ENCODE measurements at places on chromosomes 6 and 20.

- DNase-seq, result no peak
Measured at GRCh38 chr6:75299801-75300530, 15.4 kb upstream of the TMEM30A start.

DNA sequence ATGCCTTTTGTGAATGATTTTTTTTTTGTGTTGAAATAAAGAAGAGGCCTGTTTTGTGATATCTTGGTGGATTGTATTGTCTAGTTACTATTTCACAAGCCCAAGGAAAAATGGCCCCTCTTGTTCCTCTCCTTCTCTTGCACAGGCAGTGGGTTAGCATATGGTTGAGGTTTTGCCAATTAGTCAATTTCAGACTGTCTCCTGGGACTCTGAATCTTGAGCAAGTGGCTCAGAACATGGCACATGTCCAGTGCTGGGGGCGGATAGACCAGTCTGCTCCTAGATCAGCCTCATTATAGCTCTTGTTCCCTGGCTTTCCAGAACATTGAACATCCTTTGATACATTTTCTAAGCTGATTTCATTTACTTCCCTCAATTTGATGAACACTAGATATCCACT lies 589.2 kb downstream of the PHF3 start:
- DNase-seq, result no peak

DNA sequence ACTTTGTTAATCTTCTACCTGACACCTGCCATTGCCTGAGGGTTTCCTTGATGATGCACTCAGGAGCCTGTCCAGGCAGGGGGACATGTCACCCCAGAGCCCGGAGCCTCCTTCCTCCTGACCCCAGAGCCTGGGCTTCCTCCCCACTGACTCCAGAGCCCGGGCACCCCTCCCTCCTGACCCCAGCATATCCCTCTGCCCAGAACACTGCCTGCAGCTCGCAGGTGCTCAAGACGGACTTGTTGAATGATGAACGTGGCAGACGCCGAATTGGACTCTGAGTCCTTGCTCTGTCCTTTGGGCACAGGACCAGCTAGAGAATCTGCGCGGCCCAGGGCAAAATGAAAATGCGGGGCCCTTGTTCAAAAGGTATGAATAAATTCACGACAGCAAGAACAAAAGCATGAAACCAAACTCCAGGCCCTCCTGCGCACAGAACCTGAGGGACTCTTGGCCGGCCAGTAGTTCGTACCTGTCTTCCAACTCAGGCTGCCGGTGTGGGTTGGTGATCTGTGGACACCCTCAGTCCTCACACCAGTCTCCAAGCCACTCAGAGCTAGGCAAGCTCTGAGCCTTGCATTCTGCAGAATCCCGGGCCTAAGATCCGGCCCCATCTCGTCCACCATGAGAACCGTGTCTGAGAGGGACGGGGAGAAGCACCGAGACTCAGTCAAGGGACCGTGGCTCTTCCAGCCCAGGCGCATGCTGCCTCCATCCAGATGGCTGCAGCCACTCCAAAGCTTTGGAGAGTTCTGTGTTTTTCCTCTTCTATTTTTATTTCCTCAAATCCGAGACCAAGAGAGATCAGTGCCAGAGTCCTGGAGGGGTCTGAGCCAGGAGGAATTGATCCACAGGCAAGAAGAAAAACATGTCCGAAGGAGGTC lies 104.7 kb downstream of the BMP7 start:
- no peak for DNase-seq

DNA sequence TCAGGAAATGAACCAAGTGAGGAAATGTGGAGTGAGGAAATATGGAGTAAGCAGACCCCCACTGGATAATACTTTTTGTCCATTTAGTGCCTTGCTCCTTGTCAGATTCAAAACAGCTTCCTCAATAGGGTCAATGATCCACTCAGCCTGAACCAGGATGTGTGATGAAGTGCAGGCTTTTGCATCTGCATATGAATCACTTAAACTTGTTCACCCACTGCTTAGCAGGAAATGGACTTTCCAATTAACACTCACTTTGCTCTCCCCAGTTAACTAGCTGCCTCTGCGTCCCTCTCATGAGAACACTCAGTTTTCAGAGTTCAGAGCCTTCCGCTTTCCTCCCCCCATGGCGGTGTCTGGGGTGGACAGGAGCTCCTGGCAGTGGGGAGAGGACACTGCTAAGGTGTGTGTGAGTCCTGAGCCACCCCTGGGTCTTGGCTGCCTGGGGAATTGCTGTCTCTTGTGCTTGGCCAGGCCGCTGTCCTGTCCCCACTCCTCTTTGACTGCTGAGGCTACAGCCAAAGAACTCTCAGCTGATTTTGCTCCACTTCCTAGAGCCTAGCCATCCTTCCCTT lies 621.8 kb downstream of the CDH26 start:
- DNase-seq, result no peak

- no peak for DNase-seq
Measured at GRCh38 chr6:161924516-161925116, 650.8 kb upstream of the AGPAT4 start.

DNA sequence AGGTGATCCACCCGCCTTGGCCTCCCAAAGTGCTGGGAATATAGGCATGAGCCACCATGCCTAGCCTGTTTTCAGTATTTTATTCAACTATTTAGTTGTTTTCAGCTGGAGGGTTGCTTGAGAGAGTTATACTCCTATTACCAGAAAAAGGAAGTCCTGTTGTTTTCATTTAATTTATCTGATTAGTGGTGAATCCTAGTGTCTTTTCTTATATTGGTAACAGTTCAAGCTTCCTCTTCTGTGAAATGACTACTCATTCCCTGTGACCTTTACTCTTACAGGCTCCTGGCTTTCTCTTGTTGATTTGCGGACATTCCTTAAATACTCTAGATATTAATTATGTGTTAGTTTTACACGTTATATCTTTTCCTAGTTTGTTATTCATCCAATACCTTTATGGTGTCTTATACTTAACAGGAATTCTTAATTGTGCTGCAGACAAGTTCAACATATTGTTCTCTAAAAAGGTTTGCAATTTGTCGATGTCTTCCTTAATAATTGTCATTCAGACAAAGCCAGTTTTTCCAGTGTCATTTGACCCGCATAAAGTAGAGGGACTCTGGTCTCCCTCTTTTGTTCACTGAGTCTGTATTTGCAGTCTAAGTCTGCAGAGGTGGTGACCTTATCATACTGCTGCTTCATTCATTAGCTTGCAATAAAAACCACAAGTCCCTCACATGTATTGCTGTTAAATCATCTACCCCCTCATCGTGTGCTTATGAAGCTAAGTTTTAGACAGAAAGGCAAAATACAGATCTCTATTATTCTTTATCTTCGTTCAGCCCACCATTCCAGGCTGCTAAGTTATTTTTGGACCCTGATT lies 51.4 kb downstream of the ZBTB9 start:
- no peak for DNase-seq

DNA sequence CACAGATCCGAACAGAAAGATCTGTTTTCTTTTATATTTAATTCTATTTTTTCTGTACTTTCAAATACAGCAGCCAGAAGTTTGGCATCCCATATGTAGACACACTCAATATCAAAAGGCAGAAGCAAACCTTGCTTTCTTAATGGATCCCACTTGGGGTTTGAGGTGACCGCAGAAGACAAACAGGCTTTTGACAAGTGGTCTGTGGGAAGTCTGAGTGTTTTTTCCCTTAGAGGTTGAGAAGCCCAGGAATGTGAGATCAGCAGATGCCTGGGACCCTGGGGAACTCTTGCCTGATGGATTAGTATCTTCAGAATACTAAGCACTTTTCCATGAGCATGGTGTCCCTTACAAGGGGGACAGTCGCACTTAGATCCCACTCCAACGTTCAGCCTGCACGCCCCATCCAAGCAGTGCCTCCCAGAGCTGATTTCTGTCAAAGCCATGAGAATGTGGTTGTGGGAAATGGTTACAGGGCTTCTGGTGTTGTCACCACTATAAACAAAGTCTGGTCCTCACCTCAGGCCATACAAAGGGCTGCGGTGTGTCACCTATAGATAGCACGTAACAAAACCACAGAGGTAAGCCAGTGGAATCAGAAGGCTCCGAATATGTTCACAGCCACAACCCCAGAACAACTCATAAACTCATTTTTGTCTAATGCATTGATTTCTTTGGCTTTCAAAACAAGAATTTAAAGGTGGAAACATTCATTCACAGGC lies 12.7 kb downstream of the IL17F start:
- DNase-seq, result no peak

GRCh38 chr6:78347191-78347916 lies 520.0 kb upstream of the IRAK1BP1 start:
- DNase-seq, result no peak

GRCh38 chr6:72861935-72862432 lies 240.1 kb downstream of the KCNQ5 start:
- no peak for DNase-seq

- DNase-seq, result no peak
Measured at GRCh38 chr6:45300736-45301135, 27.4 kb upstream of the RUNX2 start.

GRCh38 chr6:44967481-44967880 lies 360.6 kb upstream of the RUNX2 start:
- no peak for DNase-seq

- no peak for DNase-seq
Measured at GRCh38 chr6:92967362-92967761, 452.0 kb downstream of the EPHA7 start.

- DNase-seq, result no peak
Measured at GRCh38 chr6:50288881-50289280, 239.2 kb upstream of the DEFB112 start.

GRCh38 chr6:81950877-81951276 lies 198.4 kb upstream of the TENT5A start:
- DNase-seq, result no peak

DNA sequence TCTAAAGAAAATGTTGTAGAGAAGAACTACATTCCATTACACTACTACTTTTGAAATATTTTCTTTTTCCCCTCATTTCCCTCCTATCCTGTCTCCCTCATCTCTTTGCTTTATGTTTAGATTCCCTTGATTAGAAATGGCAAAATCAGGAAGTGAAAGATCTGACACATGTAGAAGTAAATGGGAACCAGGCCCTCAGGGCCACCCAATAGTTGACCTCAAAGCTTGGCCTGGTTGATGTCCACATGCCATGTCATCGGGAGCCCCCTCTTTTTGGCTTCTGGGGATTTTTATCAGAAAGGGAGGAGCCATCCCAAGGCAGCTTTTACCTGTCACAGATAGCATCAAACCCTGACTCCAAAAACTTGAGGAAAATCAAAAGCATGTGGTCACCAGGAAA lies 168.3 kb upstream of the ECI2 start:
- DNase-seq, result no peak

- no peak for DNase-seq
Measured at GRCh38 chr20:63381781-63382431, 20.8 kb upstream of the CHRNA4 start.

GRCh38 chr6:3379482-3380060 lies 77.3 kb downstream of the SLC22A23 start:
- no peak for DNase-seq

DNA sequence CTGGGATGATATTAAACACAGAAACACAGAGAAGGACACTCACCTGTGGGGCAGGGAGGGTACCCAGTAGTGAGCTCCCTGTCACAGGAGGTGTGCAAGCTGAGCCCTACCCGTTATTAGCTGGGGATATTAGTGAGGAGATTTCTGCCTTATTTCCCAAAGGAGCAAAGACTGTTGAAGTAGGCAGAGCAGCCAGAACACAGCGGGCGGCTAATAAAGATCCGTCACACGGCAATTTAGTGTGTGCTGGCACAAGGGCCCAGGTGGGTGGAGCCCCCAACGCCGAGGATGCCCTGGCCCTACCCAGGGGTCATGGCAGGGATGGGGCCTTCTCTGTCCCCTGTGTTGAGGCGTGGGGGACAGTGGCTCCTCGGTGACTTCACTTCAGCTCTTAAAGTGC lies 8.3 kb downstream of the VSTM2L start:
- no peak for DNase-seq

DNA sequence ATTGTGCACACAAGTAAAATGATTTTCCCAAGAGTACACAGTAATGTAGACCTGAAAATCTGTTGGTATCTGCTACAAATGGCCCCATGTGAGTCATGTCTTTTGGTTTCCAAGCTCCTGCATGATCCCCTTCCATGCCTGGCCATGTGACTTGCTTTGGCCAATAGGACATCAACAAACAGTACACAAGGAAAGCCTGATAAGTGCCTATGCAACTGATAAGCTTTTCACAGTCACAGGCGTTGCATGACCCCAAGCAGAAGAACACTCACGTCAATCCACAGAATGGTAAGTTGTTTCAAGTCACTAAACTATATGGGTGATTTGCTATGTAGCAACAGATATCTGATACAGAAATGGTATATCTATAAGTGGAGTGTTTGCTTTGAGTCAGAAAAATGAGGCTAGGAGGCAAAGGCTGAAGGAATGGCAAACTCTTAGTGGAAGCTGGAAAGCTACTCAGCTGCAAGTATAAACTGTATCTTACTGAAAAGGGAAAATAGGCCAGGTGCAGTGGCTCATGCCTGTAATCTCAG lies 160.1 kb upstream of the BEND3 start:
- no peak for DNase-seq

- no peak for DNase-seq
Measured at GRCh38 chr20:10565191-10565921, 108.4 kb downstream of the JAG1 start.

DNA sequence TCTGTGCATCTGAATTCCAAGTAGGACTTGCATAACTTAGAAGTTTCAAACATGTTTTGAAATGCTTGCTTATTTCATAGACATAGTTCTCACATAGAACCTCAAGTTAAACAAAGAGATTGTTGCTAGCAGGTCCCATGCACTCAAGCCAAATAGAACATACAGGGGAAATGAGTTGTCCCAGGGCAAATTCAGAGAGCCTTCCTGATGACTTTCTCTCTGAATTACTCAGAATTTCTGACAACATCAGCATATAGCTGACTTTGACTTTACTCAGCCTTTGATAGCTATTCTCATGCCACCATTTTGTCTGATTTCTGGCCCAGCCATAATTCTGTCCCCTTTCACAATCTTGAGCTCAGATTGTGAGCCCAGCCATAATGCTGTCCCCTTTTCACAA lies 333.2 kb upstream of the PLCB4 start:
- DNase-seq, result no peak

GRCh38 chr6:100261486-100261885 lies 203.2 kb downstream of the SIM1 start:
- DNase-seq, result no peak

GRCh38 chr6:47651505-47651944 lies 46.9 kb upstream of the ADGRF4 start:
- DNase-seq, result no peak

DNA sequence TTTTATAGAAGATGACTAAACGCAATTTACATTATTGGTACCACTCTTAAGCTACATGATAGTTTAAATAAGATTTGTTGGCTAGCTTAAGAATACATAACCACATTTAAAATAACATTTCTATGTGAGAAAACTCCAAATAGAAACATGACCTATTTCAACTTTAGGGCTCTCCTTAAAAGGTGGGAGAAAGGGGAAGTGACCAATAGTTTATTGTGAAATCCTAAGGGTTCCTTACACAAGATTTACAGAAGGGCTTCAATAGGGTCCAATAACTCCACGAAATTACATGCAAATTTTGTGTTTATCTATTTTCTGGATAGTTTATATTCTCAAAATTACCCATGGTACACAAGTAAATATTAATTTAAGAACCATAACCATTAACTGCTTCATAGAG lies 91.6 kb upstream of the DST start:
- DNase-seq, result no peak
